Stimulated activated CD8-positive, alpha-beta memory T cell treated with anti-CD3 and anti-CD28 coated beads, Interleukin-7, amount 100 ng/mL, for 1 hour (primary cell): ENCODE measurements at places on chromosomes 5 and 9.

GRCh38 chr9:120865176-120865575, 11.8 kb downstream of the PHF19 start:
- DNase-seq = no peak

GRCh38 chr5:130528474-130528873, 624.2 kb downstream of the CHSY3 start:
- no peak for DNase-seq

GRCh38 chr5:43699910-43700309, 96.9 kb downstream of the NNT start:
- no peak for DNase-seq

DNA sequence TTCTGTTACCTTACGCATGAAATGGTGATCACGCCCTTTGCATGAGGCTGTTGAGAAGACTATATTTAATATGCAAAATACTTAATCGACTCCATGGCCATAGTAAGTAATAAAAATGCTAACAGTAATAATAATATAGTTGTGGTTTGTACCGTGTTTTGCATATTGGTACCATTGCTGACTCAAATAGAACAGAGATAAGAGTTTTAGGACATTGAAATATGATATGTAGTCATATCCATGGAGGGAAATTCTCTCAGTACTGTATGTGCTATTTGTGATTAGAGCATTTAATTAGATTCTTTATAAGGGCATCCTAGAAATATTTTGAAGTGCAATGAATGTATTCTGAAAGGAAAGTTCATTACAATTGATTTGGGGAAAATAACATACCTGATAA, 41.9 kb downstream of the CFAP90 start:
- DNase-seq = no peak

- DNase-seq = no peak
Observed at GRCh38 chr9:75175395-75175794, 87.1 kb downstream of the OSTF1 start.

DNA sequence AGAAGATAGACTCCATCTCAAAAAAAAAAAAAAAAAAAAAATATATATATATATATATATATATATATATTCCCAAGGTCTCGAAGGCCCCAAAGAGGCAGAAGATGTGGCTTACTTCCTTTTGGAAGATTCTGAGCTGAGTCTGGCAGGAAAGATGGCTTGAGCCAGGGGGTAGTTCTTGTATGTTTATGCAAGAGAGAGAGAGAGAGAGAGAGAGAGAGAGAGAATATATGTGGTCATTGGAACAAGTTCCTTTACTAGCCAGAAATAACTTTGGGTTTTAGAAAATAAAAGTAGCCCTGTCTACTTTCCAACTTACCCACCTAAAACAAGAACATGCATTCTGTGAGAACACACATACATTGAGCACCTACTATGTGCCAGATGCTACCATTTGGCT, 17.6 kb downstream of the NCS1 start:
- no peak for DNase-seq

DNA sequence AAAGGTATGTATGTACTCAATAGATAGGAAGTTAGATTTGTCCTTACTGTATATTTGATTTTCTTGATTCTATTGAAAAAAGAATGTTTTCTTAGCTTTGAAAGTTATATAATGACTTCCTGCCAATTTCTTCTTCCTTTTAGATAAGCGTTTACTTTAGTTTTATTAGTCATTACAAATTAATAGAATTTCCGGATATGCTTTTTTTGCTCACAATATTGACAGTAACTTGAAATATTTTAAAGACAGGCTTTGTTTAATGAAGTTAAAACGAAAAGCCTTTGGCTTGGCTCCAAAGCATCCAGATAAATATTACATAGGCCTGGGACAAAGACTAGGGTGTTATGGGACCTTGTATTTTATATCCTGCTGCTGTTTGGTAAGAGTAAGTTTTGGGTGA, 49.5 kb downstream of the CWC27 start:
- no peak for DNase-seq

- no peak for DNase-seq
Observed at GRCh38 chr5:72949481-72949880, 6.4 kb upstream of the FCHO2 start.

DNA sequence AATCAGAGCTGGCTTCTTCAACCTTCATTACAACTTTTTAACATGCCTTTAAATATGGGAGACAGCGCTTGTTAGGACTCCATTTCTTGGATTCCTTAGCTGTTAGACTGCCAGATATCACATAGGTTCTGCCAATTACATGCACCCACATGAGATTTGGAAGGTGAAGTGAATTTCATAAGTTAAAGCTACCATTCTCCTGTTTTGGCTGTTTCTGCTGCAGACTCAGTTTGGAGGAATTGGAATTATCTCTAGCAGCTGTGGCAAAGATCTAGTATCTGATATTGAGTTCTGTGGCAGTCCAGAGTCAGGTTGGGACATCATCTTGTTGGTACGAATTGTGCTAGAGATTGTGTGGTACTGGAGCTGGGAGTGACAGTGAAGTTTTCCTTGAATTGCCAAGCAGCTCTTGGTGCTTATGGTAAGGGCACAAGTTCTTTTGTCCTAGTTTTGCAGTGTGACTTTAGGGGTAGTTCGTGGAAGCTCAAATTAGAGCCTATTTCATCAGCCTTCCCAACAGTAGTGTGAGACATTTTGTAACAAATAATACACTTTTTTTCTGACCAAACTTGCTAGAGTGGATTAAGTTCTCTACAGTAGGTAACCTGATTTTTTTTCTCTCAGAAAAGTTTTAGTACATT, 9.1 kb upstream of the PJA2 start:
- DNase-seq = no peak

GRCh38 chr9:92963831-92964606, 16.7 kb downstream of the FGD3 start:
- no peak for DNase-seq

DNA sequence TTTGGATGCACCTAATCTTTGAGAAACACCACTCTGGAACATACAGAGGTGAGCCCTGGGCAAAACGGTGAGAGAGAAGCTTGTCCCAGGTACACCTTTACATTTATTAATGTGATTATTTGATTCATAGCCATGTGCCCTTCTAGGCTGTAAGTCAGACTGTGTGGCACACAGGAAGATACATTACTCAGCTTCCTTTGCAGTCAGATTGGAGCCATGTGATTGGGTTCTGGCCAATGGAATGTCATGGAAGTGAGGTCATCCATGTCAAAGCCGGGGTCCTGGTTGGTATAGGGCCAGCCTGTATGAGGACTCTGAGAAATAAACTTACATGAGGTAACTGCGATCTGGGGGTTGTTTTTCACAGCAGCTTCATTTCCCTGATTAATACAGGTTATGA, 106.8 kb upstream of the CD180 start:
- no peak for DNase-seq
